ENCODE measurements at places on chromosomes 6 and 20.

GRCh38 chr6:39189915-39190544, 39.2 kb downstream of the KCNK5 start:
- no peaks in the 10 kb centered on the region for H3K27me3 ChIP-seq
- no peak overlapping the region for H3K27ac ChIP-seq
- peak; percentile 71 for DNase-seq
- H3K4me3 ChIP-seq = no peak overlapping the region
- no peaks in the 10 kb centered on the region for H3K36me3 ChIP-seq
- peaks cover 11% of the 10 kb centered on the region for H3K4me1 ChIP-seq

DNA sequence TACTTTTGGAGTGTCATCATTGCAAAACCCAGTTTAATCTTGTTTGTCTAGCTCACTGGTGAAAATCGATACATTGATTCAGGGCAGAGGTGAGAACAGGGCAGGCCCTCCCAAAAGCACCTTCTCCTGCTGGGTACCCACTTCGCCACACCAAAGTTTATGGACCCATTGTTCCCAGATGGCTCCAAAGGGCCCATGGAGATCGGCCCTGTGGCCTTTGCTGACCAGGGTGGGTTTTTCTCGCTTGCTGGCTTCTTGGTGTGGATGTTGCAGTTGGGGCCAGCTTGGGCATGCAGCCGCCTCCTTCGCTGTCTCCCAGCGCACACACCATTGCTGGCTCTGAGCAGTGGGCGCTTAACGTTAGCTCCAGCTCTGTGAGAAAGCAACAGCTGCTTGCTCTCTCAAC, 178.1 kb upstream of the PDE10A start:
- no peaks in the 10 kb centered on the region for H3K36me3 ChIP-seq
- no peak for DNase-seq
- H3K27me3 ChIP-seq = peaks cover 2% of the 10 kb centered on the region
- peaks cover 6% of the 10 kb centered on the region for H3K4me1 ChIP-seq

- no peak for DNase-seq
- H3K27me3 ChIP-seq = no peaks in the 10 kb centered on the region
- no peaks in the 10 kb centered on the region for H3K36me3 ChIP-seq
- no peak overlapping the region for H3K4me3 ChIP-seq
- no peak overlapping the region for H3K27ac ChIP-seq
Observed at GRCh38 chr20:41956338-41957074, 338.3 kb upstream of the CHD6 start.

DNA sequence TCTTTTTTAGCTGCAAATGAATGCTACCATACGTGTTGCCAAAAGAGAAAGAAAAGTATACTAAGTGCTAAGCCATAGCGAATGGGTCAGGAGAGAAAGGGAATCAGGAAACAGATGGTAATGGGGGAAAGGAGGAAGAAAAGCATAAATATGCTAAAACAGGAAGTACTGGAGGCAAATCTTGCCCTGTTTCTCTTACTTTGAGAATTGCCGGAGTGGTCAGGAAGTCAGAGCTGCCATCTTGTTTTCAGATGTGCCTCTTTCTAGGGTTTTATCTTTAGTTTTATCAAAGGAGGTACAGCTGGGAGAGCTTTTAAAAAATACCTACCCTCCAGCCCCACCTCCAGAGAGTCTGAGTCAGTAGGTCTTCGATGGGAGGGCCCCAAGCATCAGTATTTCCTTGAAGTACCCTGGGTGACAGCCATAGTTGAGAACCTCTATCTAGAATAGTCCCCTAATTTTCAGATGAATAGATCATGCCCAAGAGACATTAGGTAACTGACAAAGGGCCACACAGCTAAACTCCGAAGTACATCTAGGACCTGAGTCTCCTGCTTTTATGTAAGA, 193.3 kb downstream of the CLIC5 start:
- H3K4me3 ChIP-seq = no peak overlapping the region
- no peaks in the 10 kb centered on the region for H3K27me3 ChIP-seq
- no peak overlapping the region for H3K27ac ChIP-seq
- H3K4me1 ChIP-seq = no peaks in the 10 kb centered on the region
- DNase-seq = no peak

- no peaks in the 10 kb centered on the region for H3K4me1 ChIP-seq
- DNase-seq = no peak
- no peak overlapping the region for H3K27ac ChIP-seq
Observed at GRCh38 chr20:39535301-39535700, 573.2 kb downstream of the DHX35 start.

DNA sequence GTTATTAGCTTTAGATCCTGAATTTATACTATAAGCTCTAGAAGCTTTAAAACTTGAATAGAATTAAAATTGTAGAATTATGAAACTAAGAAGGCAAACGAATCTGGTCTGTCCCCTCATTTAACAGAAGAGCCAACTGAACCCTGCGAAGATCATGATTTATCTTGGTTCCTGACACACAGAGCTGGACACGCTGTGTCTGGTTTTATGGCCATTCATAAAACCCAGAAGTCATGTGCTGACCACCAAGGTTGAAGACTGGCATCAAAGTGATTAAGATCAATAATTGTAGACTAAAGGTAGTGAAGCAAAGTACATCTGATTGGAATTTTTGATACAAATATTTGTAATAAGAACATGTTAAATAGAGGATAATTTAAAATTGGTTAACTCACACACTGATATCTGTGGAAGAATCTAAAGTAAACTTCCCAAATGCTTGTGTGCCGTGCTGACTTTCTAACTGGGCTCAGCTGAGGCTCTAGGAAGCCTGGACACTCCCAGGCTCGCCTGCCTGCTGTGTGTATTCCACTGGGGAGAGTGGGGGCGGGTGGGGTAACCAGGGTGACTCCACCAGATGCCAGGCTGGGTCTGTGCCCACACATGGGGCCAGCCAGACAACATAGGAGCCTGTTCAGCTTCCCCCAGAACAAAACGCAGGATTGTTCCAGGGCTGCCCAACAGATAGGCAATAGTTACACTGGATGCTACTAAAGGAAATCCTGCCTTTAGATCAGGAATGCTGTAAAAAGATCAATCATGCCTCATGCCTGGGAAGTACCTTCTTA, 42.1 kb upstream of the SLC22A3 start:
- H3K27ac ChIP-seq = no peak overlapping the region
- no peaks in the 10 kb centered on the region for H3K4me1 ChIP-seq
- no peaks in the 10 kb centered on the region for H3K27me3 ChIP-seq
- H3K36me3 ChIP-seq = no peaks in the 10 kb centered on the region
